Pancreas (tissue), 10 donors: ENCODE measurements at places on chromosomes 16 and 17. TPM values are rescaled to one million over a fixed set of nuclear protein-coding genes. Genes with fewer than 3 reads are reported as not detected.
A peak's percentile ranks its signal among the peaks of the same experiment; 100 is the strongest.

RAB37 gene
- total RNA-seq = 0.95 TPM

PIMREG gene
- 0.50 TPM for total RNA-seq

ORMDL3 gene
- total RNA-seq = 45.0 TPM

MYH13 gene
- total RNA-seq = not detected

SMIM36 gene
- total RNA-seq = not detected

TEKT3 gene
- not detected for total RNA-seq

HOXB6 gene
- 0.52 TPM for total RNA-seq

MT2A gene
- total RNA-seq = 269 TPM

VMP1 gene
- 70.7 TPM for total RNA-seq

GP1BA gene
- total RNA-seq = not detected

KRTAP2-2 gene
- not detected for total RNA-seq

- H3K27me3 ChIP-seq = no peaks in the 10 kb centered on the region
- H3K27ac ChIP-seq = no peak overlapping the region
- DNase-seq = no peak
- H3K4me1 ChIP-seq = no peaks in the 10 kb centered on the region
- H3K4me3 ChIP-seq = no peak overlapping the region
These were observed 53.1 kb downstream of the FOXL1 start for GRCh38 chr16:86631444-86631843.

GRCh38 chr16:50024207-50024606 lies 818 bp upstream of the CNEP1R1 start:
- no peaks in the 10 kb centered on the region for H3K36me3 ChIP-seq
- no peaks in the 10 kb centered on the region for H3K27me3 ChIP-seq
- H3K27ac ChIP-seq = no peak overlapping the region
- H3K4me1 ChIP-seq = peaks cover 15% of the 10 kb centered on the region
- DNase-seq = no peak

DNA sequence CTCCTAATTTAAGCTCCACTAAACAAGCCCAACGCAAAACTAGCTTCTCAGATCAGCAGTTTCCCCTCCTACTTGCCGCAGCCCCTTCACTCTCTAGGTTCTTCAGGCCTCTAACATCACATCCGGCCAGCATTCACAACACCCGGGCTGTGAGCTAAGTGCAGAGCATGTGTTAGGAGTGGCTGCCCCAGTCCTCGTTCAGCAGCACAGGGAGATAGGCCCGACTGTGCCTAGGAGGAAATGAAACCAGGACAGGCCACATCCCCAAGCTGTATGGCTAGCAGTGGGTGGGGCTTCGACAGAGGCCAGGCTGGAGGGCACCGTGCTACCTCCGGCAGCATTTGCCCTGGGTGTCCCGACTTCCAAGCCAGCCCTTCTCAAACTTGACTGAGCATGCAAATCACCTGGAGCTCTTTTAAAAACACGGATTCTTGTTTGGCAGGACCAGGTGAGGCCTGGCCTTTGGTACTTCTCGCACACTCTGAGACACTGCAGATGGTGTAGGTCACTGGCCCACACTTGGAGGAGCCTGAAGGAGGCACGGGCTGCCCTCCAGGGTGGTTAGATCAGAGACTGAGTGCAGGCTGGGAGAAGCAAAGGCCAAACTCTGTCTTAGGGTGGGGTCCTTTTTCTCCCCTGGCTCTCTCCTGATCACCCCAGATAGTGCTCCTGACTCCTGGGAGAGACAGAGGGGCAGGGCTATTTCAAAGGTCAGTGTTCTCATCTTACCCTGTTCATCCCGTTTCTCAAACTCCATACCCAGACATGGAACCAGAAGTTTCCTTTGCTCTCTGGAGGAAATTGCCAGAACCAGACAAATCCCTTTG lies 202.0 kb downstream of the C16orf78 start:
- DNase-seq = no peak
- no peaks in the 10 kb centered on the region for H3K4me1 ChIP-seq
- H3K36me3 ChIP-seq = no peaks in the 10 kb centered on the region
- no peaks in the 10 kb centered on the region for H3K27me3 ChIP-seq

GRCh38 chr16:49704586-49705155 lies 151.2 kb downstream of the ZNF423 start:
- DNase-seq = no peak
- H3K27me3 ChIP-seq = no peaks in the 10 kb centered on the region
- H3K27ac ChIP-seq = no peak overlapping the region
- H3K4me3 ChIP-seq = no peak overlapping the region
- no peaks in the 10 kb centered on the region for H3K4me1 ChIP-seq

GRCh38 chr16:50542703-50543102 lies 5.5 kb upstream of the NKD1 start:
- no peaks in the 10 kb centered on the region for H3K27me3 ChIP-seq
- H3K36me3 ChIP-seq = no peaks in the 10 kb centered on the region
- DNase-seq = no peak
- no peaks in the 10 kb centered on the region for H3K4me1 ChIP-seq
- no peak overlapping the region for H3K4me3 ChIP-seq
- no peak overlapping the region for H3K27ac ChIP-seq

DNA sequence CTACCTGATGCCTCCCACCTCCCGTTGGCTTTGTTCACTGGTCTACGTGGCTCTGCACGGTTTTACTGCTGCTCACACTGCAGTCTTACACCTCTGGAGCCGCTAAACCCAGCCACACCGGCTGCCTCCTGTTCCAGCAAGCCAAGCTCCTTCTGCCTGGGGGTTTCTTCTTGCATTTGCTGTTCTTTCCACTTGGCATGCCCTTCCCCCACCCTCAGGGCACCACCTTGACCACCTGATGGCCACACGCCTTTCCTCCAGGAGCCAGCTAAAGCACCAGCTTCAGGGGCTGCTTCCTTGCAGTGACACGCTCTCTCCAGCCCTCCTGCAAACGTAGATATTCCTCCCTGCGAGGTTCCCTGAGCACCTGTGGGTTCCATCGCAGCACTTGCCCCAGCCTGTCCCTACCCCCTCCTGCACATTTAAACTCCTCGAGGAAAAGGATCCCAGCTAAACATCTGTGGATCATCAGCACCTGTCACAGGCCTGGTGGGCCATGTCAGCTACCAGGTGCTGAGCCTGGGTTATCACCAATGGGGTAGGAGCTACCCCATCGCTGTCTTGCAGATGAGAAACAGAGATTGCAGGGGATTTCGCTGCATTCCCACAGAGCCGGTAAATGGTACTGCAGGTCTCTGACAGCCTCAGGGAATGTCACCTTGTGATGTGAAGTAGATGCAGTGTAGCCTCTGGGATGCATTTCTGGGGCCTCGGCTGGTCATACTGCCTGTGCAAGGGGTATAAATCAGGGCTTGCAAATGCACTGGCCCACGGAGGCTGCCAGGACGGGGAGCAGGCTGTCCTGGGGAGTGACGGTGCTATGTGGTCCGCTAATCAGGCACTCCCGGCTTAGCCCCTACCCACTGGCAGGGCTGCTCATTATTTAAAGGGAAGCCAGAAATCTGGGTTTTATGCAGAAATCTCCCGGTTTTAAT lies 285.2 kb downstream of the CPPED1 start:
- H3K36me3 ChIP-seq = no peaks in the 10 kb centered on the region
- no peak for DNase-seq
- H3K4me3 ChIP-seq = no peak overlapping the region
- no peaks in the 10 kb centered on the region for H3K4me1 ChIP-seq
- H3K27me3 ChIP-seq = no peaks in the 10 kb centered on the region

GRCh38 chr16:15961060-15961511 lies 11.7 kb downstream of the ABCC1 start:
- no peak for DNase-seq
- H3K27ac ChIP-seq = no peak overlapping the region
- no peaks in the 10 kb centered on the region for H3K36me3 ChIP-seq

- H3K4me1 ChIP-seq = no peaks in the 10 kb centered on the region
- no peak overlapping the region for H3K27ac ChIP-seq
- DNase-seq = no peak
- no peak overlapping the region for H3K4me3 ChIP-seq
These were observed 139.9 kb upstream of the IRX3 start for GRCh38 chr16:54426553-54426849.

- peak; percentile 40 for DNase-seq
- no peak overlapping the region for H3K27ac ChIP-seq
- H3K4me1 ChIP-seq = no peaks in the 10 kb centered on the region
- H3K36me3 ChIP-seq = no peaks in the 10 kb centered on the region
- H3K27me3 ChIP-seq = no peaks in the 10 kb centered on the region
These were observed 50.9 kb downstream of the CDH11 start for GRCh38 chr16:65070831-65071432.

- no peak overlapping the region for H3K4me3 ChIP-seq
- no peaks in the 10 kb centered on the region for H3K4me1 ChIP-seq
- H3K36me3 ChIP-seq = no peaks in the 10 kb centered on the region
- no peak for DNase-seq
These were observed 1.2 kb upstream of the MPP3 start for GRCh38 chr17:43834106-43834505.

- no peaks in the 10 kb centered on the region for H3K4me1 ChIP-seq
- DNase-seq = no peak
- no peak overlapping the region for H3K27ac ChIP-seq
- H3K36me3 ChIP-seq = no peaks in the 10 kb centered on the region
- no peaks in the 10 kb centered on the region for H3K27me3 ChIP-seq
- no peak overlapping the region for H3K4me3 ChIP-seq
These were observed 12.8 kb upstream of the FBXL19 start for GRCh38 chr16:30910427-30911029.

DNA sequence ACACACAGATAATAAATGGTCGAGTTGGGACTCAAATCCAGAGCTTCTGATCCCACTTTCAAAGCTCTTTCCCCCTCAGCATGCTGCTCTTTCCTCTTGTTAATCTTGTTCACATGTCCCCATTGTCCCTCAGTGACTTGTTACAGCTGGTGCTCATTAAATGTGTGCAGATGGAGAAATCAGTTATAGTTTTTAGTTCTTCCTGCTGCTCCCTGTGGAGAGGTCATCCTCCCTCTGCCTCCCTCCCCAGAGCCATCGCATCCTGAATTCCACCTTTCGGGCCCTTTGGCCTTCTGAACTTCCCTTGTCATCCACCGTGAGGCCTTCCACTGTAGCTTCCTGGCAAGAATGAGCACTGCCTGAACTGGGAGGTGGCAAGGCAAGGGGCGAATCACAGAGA lies 179.6 kb downstream of the WSCD1 start:
- H3K4me1 ChIP-seq = no peaks in the 10 kb centered on the region
- no peaks in the 10 kb centered on the region for H3K27me3 ChIP-seq
- no peak overlapping the region for H3K27ac ChIP-seq

DNA sequence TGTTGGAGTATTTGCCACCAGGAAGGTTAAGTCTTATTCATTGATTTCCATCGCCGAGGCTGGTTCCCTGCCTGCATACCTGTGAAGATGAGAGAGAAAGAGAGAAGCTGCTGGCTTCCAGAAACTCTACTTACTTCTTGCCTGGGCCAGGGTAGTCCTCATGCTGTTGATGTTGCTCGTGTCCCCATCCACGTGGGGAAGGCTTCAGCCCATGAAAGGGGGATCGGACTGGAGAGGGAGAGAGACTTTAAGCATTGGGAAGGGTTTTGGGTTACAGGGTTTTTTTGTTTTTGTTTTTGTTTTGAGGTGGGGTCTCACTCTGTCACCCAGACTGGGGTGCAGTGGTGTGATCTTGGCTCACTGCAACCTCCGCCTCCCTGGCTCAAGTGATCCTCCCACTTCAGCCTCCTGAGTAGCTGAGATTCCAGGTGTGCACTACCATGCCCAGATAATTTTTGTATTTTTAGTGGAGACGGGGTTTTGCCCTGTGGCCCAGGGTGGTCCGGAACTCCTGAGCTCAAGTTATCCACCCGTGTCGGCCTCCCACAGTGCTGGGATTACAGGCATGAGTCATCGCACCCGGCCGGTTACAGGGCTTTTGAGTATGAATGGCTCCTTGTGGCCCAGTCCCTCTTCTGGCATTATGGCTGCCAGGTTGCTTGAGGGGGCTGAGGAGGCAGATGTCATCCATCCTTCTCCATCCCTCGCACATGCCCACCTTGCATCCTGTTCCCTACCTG lies 26.6 kb downstream of the ITGB3 start:
- no peak overlapping the region for H3K27ac ChIP-seq
- no peak for DNase-seq
- no peaks in the 10 kb centered on the region for H3K27me3 ChIP-seq
- no peaks in the 10 kb centered on the region for H3K36me3 ChIP-seq

DNA sequence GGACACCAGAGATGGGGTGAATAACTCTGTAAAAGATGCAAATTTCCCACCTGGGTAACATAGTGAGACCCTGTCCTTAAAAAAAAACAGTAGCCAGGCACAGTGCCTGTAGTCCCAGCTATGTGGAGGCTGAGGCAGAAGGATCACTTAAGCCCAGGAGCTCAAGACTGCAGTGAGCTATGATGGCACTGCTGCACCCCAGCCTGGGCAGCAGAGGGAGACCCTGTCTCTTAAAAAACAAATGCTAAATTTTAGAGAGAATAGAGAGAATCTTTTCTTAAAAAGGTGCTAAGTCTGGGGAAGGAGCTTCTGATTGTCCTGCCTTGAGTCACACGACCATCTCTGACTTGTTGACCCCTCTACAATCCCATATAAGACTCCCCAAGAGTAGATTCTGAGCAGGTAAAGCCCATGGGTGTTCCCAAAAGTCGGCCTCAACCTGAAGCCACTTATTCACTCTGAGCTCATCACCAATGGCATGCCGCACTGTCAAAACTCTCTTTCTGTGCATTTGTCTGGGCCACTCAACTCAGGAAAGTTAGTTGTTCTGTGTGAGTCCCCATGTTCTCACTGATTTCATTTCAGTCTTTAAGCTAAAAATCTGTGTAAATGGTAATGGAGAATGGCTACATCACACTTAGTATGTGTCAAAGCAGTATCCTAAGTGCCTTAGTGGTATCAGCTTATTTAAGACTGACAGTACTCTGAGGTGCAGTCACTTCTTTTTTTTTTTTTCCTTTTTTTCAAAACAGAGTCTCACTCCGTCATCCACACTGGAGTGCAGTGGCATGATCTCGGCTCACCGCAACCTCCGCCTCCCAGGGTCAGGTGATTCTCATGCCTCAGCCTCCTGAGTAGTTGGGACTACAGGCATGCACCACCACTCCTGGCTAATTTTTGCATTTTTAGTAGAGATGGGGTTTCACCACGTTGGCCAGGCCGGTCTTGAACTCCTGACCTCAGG lies 41.6 kb downstream of the PRKCB start:
- no peak overlapping the region for H3K4me3 ChIP-seq
- no peak for DNase-seq
- no peaks in the 10 kb centered on the region for H3K36me3 ChIP-seq
- no peak overlapping the region for H3K27ac ChIP-seq

GRCh38 chr17:64032081-64032480 lies 11.6 kb upstream of the ICAM2 start:
- no peaks in the 10 kb centered on the region for H3K36me3 ChIP-seq
- no peaks in the 10 kb centered on the region for H3K27me3 ChIP-seq

DNA sequence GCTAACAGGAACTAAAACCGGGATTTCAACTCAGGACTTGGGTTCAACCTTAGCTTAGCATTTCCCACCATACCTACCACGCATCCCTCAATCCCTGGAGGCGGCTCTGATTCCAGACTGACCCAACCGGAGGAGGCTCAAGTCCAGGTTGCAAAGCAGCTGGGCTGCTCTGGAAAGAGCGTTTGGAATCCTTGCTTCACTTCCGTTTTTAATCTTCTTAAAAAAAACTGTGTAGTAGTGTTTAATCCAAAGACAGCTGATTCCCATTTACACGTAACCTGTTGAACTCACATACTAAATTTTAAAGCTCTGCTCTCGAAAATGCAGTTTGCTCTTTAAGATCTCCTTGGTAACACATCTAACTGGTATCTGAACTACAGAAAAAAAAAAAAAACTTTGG lies 50.0 kb downstream of the NXN start:
- no peak overlapping the region for H3K27ac ChIP-seq
- peaks cover 29% of the 10 kb centered on the region for H3K4me1 ChIP-seq
- no peaks in the 10 kb centered on the region for H3K36me3 ChIP-seq
- no peaks in the 10 kb centered on the region for H3K27me3 ChIP-seq

GRCh38 chr16:85940214-85940613 lies 41.3 kb downstream of the IRF8 start:
- no peaks in the 10 kb centered on the region for H3K4me1 ChIP-seq
- no peaks in the 10 kb centered on the region for H3K27me3 ChIP-seq
- no peak overlapping the region for H3K27ac ChIP-seq
- H3K4me3 ChIP-seq = no peak overlapping the region
